ENCODE measurements at places on chromosomes 2 and 18.

GRCh38 chr18:75141734-75142133 lies 67.2 kb downstream of the PTGR3 start:
- DNase-seq, result no peak

GRCh38 chr18:79485788-79486355 lies 90.1 kb downstream of the NFATC1 start:
- no peak for DNase-seq

DNA sequence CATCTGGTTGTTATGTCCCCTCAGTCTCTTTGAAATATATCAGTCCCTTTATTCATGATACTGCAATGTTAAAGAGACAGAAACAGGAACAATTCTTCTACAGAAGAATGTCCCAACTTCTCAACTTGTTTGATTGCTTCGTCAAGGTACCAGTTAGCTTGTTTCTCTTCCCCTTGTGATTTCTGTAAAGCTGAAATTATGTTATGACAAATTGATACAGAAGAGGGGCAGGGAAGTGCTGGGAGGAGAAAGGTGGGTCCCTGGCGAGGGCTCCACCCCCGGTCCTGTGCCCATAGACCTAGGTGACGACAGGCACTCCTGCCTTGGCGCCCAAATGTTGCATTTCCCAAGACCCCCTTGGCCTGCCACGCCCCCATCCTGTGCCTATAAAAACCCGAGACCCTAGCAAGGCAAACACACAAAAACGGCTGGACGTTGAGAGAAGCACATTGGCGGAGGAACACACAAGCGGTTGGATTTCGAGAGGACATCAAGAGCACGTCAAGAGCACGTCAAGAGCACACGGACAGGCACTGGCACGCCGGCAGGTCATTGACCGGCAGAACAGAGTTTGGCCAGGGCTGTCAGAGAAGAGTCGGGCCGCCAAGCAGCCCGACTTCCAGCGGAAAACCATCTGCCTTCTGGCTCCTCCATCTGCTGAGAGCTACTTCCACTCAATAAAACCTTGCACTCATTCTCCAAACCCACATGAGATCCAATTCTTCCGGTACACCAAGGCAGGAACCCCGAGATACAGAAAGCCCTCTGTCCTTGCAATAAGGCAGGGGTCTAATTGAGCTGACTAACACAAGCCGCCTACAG lies 11.5 kb upstream of the RTN4 start:
- DNase-seq, result no peak

GRCh38 chr18:38557006-38557405 lies 991.4 kb upstream of the CELF4 start:
- DNase-seq, result no peak

DNA sequence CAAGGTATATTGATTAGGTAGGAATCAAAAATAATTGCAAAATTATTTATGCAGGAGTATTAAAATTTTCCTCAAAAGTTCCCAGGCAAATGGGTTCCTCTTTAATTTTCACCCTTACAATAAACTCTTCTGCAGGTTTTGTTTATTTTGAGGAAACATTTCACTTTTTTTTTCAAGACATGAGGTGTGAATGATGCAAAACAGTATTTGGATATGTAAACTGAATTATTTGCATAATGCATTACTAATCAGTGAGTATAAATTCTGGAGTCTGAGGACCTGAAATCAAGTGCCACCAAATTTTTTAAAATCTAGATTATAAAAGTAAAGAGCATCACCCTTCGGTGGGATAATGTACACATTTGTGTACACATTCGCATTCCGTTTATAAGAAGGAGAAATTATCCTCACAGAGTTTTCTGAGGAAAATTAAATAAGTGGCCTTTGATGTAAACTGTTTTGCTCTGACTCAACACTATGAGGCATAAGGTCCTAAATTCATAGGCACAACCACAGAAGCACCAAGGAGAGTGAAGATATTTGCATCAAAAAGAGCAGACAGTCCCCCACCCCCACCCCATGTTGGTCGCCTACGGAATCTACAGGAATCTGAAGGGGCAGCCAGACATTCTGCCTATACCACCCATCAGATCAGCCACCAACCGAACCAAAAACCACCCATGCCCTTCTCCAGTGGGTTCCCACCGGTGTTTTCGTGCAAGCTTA lies 33.1 kb downstream of the BCL11A start:
- no peak for DNase-seq

GRCh38 chr18:23306822-23307221 lies 146.3 kb upstream of the RIOK3 start:
- peak; percentile 33 for DNase-seq

DNA sequence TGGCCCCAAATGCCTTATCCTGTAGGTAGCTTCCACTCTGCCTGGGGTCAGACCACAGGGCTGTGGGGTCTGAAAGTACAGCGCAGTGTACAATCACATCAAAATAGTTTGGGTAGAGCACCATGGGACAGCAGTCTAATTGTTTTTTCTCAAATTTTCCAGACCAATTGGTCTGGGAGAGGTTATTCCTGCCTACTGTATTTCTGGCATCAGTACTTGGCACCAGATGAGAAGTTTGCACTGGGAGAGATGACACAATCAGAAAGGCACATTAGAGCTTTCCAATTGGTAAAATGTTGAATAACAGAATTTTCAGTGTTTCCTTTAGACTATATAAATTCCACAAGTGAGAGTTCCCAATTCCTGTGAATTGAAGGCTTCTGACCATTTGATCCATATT lies 30.9 kb upstream of the LRRTM1 start:
- no peak for DNase-seq

- DNase-seq, result no peak
Measured at GRCh38 chr2:162172802-162173370, 20.8 kb upstream of the GCG start.

- no peak for DNase-seq
Measured at GRCh38 chr18:31587529-31587928, 4.1 kb upstream of the TTR start.

GRCh38 chr2:55309446-55309845 lies 40.4 kb upstream of the MTIF2 start:
- DNase-seq, result no peak

- DNase-seq, result no peak
Measured at GRCh38 chr2:145095641-145096435, 575.9 kb upstream of the ZEB2 start.

- DNase-seq, result no peak
Measured at GRCh38 chr2:38733300-38733971, 17.7 kb downstream of the SRSF7 start.

Measured in CD4-positive, alpha-beta T cell treated with Interleukin-12 subunit alpha and Interleukin-12 subunit beta, for 1 hour (primary cell).